ENCODE measurements at places on chromosomes 13 and 19.

DNA sequence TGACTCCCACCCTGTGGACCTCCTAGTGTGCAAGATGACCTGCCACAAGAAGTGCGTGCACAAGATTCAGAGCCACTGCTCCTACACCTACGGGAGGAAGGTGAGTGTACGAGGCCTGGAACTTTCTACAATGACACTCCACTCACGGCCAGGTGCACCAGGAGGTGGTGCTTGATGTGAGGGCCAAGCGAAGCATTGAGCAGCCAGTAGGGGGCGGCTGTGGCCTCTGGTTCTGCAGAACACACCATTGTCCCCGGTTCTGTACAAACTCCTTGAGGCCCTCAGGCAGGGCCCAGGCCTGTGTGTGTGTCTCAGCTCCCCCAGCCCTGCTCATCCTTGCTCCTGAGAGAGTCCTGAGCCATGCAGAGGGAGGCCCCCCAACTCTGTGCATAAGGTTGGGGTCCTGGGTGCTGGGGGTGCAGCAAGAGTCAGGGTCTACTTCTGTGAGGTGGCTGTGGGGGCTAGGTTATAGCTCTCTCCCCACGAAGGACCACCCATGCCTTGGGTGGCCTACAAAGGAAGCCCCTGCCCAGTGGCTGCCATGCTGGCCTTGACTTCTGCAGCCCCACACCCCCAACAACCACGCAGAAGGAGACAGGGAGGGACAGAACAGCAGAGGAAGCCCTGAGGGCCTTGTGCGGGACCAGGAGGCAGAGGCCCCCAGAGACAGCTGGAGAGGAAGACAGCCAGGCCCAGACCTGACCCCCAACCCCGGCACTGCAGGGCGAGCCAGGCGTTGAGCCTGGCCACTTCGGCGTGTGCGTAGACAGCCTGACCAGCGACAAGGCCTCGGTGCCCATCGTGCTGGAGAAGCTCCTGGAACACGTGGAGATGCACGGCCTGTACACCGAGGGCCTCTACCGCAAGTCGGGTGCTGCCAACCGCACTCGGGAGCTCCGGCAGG lies 9.7 kb upstream of the USE1 start:
- peak; percentile 76 for DNase-seq

DNA sequence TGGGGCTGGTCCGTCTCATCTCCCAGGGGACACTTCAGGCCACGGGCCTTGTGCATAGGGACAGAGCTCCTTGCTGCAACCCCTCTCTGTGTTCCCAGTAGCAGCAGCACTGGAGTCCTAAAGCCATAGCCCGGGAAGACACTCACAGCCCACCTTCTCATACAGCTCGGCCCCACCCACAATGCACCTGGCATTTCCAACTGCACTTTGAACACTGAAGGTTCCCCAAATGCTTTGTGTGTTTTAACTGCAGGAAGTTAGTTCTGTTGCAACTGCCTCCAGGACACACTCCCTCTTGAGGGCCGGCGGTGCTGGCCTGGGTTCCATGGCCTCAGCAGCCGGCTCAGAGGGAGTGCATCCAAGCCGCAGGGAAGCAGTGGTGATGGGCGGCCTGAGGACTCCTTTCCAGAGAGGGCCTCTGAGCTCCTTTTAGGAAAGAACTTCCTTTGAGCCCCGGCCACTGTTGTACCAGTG lies 22.7 kb upstream of the TMEM255B start:
- DNase-seq, result no peak

GRCh38 chr19:33429891-33430673 lies 56.6 kb downstream of the CEBPG start:
- peak; percentile 26 for DNase-seq

DNA sequence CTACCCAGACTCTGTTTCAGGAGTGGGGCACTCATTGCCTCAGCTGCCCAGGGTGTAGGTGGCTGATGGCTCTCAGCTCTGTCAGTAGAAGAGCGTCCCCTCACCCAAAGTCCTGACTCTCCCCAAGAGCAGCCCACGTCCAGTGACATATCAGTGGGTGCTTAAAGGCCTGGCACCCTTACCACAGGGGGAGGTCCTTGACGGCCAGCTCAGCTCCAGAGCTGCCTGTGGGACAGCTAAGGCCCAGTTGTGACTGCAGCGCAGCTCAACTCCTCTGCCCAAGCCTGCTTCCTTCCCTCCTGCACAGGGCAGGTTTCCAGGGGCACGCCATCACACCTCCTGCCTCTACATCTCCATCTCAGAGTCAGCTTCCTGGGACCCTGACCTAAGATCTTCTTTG lies 32.4 kb downstream of the GRIK5 start:
- DNase-seq, result no peak

GRCh38 chr13:110245416-110245899 lies 61.5 kb downstream of the COL4A1 start:
- DNase-seq, result peak; percentile 45

Measured in psoas muscle (tissue), 8 donors.